Heart left ventricle (tissue), 16 donors: ENCODE measurements at places on chromosomes 5 and 9. TPM values are rescaled to one million over a fixed set of nuclear protein-coding genes. Genes with fewer than 3 reads are reported as not detected.

IFNA2 gene
- total RNA-seq = not detected

BARX1 gene
- not detected for total RNA-seq

RECK gene
- total RNA-seq = 4.9 TPM

PLPPR1 gene
- total RNA-seq = not detected

FRRS1L gene
- total RNA-seq = 1.8 TPM

TLE4 gene
- total RNA-seq = 23.9 TPM

LCN9 gene
- total RNA-seq = not detected

CDC20B gene
- not detected for total RNA-seq

OR1Q1 gene
- total RNA-seq = not detected

S100Z gene
- total RNA-seq = not detected

SPEF2 gene
- total RNA-seq = 1.7 TPM

CDC14B gene
- 37.0 TPM for total RNA-seq
